ENCODE measurements at places on chromosomes 1 and 21.

DNA sequence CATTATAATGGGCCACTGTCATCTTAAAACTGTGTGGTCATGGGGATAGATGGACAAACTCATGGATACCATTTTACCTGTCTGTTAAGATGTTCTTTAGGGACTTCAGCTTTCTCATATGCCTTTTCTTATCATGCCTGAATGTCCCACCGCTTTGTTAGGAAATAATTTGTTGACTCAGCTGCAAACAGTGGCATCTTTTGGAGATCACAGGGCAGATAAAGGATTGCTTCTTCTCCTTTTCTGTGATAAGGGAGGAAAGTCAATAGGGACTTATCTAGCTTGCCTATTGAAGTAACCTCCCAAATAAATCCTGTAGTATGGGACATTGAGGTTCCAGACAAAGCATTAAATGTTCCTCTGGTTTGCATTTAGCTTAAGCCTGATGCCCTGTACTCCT is 79.8 kb upstream of the KIAA0040 start:
- no peak for DNase-seq

DNA sequence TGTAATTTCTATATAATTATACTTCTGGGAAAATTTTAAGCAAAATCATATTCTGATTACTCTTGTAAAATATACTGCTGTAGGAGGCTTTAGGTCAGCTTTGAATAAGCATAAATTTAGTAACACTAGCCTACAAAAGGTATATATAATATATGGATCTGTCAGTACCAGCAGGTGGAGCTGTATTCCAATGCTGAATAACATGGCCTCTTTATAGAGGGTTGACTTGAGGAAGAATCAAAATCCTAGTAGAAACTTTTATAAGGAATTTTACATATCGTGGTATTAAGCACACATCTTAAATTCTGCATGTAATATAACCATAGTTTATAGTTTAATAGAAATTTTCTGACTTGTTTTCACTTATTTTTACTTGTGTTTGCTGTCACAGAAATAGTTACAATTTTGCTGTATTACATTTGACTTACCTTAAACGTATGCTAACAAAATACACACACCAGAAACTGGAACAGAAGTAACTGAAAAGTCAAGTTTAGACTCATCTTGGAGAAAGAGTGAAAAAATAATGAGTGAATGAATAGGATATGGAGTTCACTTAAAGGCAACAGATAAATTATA is 79.3 kb downstream of the HMCN1 start:
- no peak for DNase-seq

DNA sequence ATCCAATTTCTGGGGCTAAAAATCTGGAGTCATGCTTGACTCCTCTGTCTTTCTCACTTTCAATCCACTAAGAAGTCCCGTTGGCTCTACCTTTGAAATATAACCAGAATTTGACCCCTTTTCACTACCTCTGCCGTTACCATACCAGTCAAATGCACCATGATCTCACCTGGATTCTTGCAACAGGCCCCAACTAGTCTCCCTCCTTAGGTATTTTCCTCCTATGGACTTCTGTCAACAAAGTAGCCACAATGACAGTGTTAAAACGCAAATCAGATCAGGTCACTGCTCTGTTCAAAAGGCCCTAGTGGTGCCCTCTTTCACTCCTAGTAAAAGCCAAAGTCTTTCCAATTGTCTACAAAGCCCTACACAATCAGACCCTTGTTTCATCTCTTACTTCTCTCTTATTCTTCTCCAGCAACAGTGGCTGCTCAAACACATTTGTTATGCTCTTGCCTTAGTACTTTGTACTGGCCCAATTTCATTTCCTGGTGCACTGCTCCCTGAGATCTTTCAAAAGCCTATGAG is 35.7 kb upstream of the AGL start:
- no peak for DNase-seq

DNA sequence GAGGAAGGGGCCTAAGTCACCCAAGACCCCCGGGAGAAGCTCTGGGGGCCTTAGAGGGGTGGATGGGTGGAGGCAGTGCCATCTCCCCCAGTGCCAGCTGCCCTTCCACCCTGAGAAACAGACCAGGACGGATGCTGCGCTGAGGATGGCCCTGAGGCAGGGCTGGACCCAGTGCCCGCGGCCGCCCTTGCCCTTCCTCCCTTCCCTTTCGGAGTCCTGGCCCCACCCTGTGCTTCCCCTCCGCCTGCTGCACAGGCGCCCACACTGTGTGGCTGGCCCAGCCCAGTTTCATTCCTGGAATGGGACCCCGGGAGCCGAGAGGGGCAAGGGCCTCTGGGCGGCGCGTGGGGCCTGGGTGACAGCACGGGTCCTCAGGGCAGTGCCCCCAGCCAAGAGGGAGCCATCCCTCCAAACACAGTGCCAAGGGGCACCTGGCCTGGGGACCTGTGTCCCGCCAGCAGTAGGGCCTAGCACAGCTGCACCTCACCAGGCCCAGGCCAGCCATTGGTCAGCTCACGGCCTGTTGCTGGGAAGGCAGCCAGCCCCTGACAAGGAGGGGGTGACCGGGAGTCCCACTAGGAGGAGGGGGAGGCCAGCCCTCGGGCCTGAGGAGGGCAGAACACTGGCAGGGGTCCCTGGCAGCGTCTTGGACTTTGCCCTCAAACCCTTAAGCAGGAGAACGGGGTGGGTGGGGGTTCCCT is 13.4 kb upstream of the SKI start:
- DNase-seq: no peak

- DNase-seq: no peak
Observed at GRCh38 chr1:205942631-205943159, 561 bp downstream of the SLC26A9 start.

DNA sequence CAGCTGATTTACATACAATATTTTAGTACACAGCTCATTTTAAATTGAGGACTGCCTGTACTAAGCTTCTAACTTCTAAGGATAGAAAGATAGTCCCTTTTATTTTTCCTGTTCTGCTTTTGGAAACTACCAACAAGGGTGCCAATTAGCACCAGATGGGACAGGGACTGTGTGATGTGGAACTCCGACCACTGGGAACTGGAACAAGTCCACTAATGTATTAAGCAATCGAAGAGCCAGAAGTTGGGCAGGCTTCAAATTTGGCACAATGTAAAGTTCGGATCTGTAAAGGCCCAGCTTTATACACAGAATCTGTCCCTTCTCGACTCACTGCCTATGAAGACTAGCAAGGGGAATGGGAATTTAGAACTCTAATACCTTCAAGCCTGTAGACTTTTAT is 149.3 kb downstream of the ZC3H11B start:
- DNase-seq: no peak

DNA sequence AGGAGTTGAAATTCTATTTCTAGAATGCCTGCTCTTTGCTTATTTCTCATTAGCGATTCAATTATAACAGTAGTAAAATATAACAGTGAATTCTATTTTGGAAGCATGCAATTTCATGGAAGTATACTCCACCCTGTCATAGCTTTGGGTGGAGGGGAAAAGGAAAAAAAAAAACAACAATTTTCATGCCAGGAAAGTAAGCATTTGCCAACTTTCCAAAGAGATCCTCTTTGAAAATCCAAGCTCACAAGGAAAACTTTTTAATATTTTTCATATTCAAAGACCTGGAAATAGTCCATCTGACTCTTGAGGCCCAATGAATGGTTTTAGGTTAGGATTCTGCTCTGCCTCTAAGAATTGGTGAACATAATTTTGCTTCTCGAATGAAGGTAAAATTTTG is 134.5 kb downstream of the PTPN14 start:
- DNase-seq: no peak

DNA sequence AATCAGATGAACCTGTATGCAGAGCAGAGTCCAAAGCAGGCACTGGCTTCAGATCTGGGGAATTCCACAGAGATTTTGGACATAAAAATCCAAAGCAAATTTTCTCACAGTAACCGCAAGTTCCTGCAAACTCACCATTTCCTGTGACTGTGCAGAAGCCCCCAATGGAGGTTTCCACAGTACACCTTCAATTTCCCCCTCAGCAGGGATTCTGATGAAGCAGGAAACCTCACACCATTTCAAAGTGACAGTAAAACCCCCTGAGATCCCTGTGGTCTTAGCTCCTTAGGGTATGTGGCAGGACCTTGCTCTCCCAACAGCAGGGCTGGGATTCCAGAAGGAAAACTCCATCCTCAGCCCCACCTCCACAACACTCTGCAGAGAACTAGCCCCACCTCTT is 6.0 kb upstream of the TGFBR3 start:
- DNase-seq: no peak

- no peak for DNase-seq
Observed at GRCh38 chr1:213987422-213987926, 299 bp upstream of the PROX1 start.

DNA sequence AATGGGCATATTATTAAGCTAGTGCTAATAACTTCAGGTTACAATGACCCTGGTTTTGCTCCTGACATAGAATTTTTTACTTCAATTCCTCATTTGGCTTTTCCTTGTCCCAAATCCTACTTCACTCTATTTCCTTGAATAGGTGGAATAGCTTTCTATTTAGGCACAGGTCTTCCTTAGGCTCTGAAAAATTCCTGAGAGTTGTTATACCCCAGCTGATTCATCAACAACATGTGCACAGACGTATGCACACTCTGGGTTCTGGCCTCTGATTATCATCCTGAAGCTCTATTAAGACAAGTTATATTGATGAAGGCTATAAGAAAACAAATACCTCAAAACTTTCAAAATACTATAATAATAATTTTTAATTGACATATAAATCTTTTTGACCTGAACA is 172.4 kb downstream of the NTMT2 start:
- no peak for DNase-seq

Data from activated CD8-positive, alpha-beta memory T cell treated with anti-CD3 and anti-CD28 coated beads for 4 hours (primary cell).